Right hindlimb (tissue), 1 donor: ENCODE measurements at places on chromosomes 3 and 15.
A peak's percentile ranks its signal among the peaks of the same experiment; 100 is the strongest.

DNA sequence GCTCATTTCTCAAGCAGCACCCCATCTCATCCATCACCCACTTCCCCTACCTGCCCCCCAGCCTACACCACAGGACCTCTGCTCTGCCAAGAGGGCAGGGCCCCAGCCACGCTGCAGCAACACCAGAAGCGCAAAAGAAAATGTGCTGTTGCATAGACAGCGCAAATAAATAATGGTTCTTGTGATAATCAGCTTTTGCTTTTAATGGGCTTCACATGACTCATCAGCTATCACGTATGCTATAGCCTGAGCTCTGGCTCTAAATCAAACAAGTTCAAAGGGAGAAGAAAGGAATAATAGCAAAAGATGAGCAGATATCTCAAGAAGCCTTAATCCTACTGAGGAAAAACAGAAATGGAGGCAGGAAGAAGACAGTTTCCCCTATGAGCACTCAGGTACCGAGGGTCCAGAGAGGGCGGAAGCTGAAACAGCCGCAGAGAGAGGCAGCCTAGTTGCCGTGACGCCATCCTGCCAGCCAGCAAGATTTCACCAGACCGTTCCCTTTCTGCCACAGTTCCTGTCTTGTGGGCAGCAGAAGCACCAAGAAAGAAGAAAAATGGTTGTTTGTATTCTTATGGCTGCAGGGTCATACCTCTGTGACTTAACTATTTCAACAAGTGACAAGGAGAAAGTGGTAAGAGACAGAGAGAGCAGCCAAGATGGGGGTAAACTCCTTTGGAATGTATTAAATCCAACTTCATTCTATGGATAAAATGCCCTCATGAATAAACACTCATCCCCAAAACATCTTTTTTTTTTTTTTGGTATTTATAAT lies 22.0 kb downstream of the RAB27A start:
- no peak for DNase-seq

- no peak for DNase-seq
Observed at GRCh38 chr3:116971531-116971930, 262.0 kb downstream of the TUSC7 start.

DNA sequence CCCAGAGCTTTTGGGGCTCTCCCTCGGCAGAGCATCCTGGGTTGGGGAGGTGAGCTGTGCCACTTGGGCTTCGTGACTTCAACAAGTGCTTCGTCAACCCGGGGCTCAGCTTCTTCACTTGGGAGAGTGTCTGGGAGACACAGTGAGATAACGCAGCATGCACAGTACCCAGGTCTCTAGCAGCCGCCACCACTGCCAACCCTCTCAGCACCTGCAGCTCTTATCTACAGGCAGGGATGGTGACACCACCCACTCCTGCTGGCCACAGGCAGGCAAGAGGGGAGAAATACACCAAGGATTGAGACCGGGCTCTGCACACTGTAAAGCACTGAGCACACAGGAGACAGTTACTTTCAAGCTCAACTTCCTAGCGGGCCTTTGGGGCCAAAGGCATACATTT lies 11.6 kb downstream of the TKT start:
- DNase-seq = no peak

DNA sequence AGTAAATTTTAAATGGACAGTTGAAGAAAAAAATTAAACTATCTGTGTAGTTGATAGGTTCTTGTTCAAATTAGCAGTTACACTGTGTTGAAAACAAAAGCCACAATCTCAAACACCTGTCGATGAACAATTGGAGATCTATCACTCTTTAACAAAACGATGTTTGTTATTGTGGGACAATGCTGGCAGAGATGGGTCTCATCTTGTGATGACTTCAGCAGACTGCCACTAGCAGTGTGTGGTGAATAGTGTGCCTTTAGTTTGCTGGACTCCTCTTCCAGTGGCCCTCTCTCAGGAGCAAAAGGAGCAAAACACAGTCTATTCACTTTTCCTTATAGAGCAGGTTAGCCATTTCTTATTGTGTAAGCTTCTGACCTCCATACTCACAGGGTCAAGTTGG lies 14.7 kb upstream of the TRIM59 start:
- DNase-seq = no peak

DNA sequence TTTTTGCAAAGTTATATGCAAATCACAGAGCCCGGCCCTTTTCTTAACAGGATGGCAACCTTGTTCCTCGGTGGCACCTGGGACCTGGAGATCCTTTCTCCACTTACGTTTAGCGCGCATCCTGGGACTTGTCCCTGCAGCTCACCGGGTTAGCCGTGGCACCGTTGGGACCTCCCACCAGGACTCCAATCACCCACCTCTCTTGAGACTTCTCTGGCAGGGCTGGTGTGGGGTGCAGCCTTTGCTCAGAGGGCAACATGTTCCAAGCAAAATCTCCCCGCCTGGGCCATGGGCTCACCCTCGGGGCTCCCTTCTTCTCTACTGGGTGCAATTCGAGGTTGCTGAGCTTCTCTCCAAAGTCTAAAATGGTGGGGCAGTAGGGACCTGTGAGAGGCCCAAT lies 211.9 kb upstream of the UMPS start:
- no peak for DNase-seq

- DNase-seq = no peak
Observed at GRCh38 chr15:68183616-68184315, 21.4 kb downstream of the CALML4 start.

GRCh38 chr3:169939751-169940150 lies 26.9 kb upstream of the SEC62 start:
- DNase-seq = no peak

DNA sequence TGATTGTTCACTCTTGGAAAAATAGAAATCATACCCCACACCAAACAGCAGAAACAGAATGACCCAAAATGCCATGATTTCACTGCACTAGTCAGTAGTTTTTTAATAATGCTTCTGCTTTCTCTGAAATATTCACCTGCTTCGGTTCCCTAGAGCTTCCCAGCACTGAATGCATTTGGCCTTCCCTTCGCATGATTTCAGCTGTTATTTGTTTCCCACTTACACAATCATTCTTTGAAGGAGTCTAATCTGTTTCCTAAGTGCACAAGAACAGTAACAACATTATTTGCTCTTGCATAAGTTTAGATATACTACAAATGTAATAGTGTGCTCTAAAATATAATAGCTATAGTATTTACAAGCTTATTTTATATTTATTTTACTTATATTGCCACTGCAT lies 178.7 kb downstream of the STAC start:
- no peak for DNase-seq

DNA sequence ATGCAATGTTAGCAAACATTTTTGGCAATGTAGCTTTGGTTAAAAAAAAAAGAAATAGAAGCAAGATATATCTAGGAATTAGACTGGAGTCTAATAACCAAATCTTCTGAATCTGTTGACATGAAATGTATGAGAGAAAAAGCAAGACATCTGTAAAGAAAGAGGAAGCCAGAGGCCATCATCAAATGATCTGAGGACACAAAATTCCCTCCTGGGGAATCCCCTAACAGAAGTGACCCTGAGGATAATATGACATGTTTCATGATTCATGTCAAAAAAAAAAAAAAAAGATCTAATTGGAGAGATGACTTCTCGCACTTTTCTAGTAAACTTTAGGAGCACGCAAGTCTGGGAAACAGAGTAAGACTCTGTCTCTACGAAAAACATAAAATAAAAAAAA lies 70.9 kb downstream of the IMPG2 start:
- no peak for DNase-seq

- peak; percentile 82 for DNase-seq
Observed at GRCh38 chr3:79018671-79019136, 749.1 kb downstream of the ROBO1 start.

DNA sequence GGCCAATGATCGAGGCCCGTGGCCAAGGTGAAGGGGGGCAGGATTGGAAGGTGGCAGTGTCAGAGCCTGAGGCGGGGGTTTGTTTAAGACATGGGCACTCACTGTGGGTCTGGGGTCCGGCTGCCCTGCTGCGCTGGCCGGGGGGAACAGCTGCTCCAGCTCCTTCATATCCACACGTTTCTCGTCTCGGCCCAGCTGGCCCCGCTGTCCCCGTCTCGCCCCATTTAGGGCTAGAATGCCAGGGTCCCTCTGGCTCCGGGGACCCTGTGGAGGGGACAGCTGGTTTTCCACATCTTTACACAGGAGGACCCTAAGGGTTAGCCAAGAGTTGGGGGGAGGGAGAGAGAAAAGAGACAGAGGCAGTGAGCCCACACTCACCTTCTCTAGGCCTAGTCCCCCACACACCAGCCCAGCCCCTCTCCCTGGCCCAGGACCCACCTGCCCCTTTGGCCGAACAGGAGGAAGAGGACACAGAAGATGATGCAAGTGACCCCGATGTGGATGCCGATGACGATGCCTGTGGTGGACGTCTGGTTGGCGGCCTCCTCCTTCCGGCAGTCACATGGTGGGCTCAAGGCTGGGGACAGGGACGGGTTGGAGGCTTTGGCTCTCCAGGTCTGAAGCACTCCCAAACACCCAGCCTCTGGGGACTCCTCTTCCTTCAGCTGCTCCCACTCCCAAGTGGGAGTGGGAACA lies 25.0 kb downstream of the RNU5B-1 start:
- no peak for DNase-seq
